Chondrocyte (in vitro differentiated cells): ENCODE measurements at places on chromosomes 7 and 10.

GRCh38 chr10:24917493-24917892 is 34.9 kb downstream of the PRTFDC1 start:
- no peak for DNase-seq

DNA sequence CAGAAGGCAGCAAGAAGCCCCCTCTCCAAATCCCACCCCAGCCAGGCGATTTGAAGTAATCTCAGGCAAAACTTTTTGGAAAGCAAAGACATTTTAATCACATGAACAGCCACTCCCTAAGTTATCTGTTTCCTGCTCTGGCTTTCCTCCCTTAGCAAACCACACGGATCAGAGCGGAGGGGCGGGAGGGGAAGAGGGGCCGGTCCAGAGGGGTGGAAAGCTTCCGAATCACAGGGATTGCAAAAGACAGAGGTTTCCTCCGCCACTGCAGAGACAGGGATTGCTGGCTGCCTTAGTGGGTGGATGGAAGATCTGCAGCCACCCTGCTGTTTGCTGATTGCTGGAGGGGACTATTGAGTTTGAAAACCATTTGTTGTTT is 41.2 kb downstream of the ZCCHC24 start:
- peak; percentile 40 for DNase-seq

DNA sequence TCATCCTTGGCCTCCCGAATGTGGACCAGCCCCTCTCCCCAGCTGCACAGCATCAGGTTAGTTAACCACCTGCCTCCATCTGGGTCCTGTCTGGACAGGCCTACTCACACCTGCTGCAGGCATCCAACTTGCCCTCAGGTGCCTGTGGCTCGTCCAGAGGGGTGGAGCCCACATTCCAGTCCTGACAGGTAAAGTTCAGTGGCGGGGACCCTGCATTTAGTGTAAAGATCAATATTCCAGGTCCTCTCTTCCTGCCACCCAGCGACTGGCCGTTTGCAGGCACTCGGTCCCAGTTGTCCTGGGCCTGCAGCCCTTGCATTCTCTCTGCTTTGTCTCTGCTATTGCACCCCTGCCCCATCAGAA is 15.0 kb downstream of the HTRA1 start:
- DNase-seq = no peak

GRCh38 chr7:124856299-124856888 is 73.2 kb downstream of the POT1 start:
- DNase-seq = no peak
